Astrocyte (in vitro differentiated cells and primary cell): ENCODE measurements at places on chromosomes 5 and 9.

DNA sequence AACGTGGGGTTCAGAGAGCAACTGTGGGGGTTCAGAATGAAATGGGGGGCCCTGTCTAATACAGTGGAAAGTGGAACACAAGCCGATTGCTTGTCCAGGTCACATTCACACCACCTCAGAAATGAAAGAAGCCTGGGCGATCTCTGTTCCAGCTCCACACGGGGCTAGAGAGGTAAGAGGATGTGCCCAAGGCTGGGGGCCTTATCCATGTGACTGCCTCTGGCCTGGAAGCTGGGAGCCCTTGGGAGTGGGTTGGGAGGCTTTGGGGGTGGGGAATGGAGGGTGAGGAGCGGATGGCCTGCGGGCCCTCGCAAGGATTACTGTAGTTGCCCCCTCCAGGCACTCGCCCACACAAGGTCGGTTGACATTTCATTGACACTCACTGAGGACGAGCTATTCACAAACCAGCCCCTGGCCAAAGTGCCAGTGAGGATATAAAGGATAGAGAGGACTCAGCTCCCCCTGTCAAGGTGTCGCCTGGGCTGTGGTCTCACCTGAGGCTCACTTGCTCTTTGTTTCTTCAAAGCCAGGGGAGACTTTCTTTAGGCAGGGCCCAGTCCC, 86.7 kb downstream of the LIFR start:
- H3K4me3 ChIP-seq: no peak overlapping the region
- H3K27me3 ChIP-seq: no peaks in the 10 kb centered on the region
- no peak for DNase-seq
- H3K4me1 ChIP-seq: peaks cover 34% of the 10 kb centered on the region
- H3K27ac ChIP-seq: no peak overlapping the region

DNA sequence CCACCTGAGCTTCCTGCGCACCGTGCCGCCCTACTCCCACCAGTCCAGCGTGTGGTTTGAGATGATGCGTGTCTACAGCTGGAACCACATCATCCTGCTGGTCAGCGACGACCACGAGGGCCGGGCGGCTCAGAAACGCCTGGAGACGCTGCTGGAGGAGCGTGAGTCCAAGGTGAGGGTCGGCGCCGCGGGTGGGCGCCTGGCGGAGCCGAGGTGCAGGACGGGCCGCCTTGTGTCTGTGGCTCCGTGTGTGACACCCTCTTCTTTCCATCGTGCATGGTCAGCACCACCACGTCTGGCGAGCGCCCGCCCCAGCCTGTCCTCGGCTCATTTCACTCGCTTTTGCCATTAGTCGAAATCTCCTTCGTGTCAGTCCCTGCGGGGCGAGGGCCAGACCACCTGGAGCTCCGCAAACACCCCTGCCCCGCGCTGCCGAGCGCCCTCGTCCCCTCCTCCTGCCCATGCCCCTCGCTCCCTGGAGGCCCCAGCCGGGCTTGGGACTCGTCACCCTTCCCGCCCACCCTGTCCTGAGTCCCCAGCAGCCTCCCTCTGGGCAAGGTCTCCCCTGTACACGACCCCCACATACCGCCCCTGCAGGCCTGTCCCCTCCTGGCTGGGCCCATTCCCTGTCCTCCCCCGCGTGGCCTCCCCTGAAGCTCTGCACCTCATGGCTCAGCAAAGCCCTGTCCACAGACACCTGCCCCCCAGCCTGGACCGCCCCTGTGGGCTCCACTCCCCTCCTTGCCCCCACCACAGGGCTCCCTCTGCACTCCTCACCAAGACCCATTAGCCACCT, 7.0 kb downstream of the GRIN1 start:
- H3K36me3 ChIP-seq: no peaks in the 10 kb centered on the region
- DNase-seq: no peak
- H3K27ac ChIP-seq: no peak overlapping the region
- H3K4me1 ChIP-seq: no peaks in the 10 kb centered on the region

GRCh38 chr5:7537573-7537972, 141.6 kb downstream of the ADCY2 start:
- DNase-seq: no peak
- H3K27me3 ChIP-seq: no peaks in the 10 kb centered on the region
- no peak overlapping the region for H3K4me3 ChIP-seq
- no peaks in the 10 kb centered on the region for H3K36me3 ChIP-seq
- H3K4me1 ChIP-seq: no peaks in the 10 kb centered on the region

GRCh38 chr5:143879646-143880045, 67.7 kb downstream of the HMHB1 start:
- H3K36me3 ChIP-seq: no peaks in the 10 kb centered on the region
- H3K4me3 ChIP-seq: no peak overlapping the region
- DNase-seq: peak; percentile 16

DNA sequence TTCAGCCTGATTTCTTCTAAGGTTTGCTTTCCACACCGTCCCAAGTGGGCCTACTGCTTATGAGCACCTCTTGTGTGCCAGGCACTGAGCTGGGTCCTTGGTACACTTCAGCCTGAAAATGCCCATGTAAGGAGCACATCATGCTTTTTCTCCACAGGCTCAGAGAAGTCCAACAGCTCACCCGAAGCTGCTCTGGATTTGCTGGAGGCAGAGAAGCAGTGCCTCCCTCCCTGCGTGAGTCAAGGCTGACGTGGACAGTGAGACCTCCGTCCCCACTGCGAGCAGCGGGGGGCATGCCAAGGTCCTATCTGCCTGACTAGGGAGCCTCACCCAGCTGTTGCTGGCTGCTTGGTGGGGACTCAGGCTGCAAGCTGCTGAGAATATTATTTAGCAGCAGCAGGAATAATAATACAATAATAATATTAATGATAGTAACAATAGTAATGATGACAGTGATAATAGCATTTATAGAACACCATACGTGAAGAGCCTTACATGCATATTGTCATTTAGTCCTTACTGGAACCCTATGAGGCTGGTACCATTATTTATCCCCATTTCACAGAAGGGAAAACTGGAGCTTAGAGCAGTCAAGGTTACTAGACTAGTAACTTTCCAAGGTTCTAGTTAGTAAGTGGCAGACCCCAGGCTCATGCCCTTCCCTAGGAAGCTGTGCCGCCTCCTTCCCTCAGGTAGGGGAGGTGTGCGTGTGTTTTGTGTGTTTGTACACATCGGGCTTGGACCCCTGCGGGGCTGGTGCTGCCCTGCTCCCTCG, 194.8 kb downstream of the HSPA4 start:
- no peaks in the 10 kb centered on the region for H3K36me3 ChIP-seq
- peak overlapping the region; percentile 80 for H3K27ac ChIP-seq
- peak overlapping the region; percentile 2 for H3K4me3 ChIP-seq
- no peaks in the 10 kb centered on the region for H3K27me3 ChIP-seq
- peak; percentile 51 for DNase-seq

DNA sequence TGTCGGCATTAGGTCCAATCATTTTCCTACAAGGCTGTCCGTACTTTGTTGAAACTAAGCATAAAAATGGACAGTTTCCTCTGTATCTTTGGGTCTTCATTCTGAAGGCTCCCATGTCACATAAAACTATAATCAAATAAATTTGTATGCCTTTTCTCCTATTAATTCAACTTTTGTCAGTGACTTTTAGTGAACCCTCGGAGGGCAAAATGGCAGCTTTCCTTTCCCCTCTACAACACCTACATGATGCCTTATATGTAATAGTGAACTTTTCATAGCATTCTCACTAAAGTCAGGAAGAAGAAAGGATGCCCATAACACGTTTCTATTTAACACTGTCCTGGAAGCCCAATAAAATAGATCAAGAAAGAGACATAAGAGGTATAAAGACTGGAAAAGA, 5.1 kb upstream of the AGXT2 start:
- no peak overlapping the region for H3K27ac ChIP-seq
- DNase-seq: no peak
- no peak overlapping the region for H3K4me3 ChIP-seq
- no peaks in the 10 kb centered on the region for H3K4me1 ChIP-seq
- no peaks in the 10 kb centered on the region for H3K36me3 ChIP-seq

GRCh38 chr5:31106691-31107090, 86.8 kb upstream of the CDH6 start:
- peak overlapping the region; percentile 12 for H3K4me3 ChIP-seq
- peaks cover 24% of the 10 kb centered on the region for H3K4me1 ChIP-seq
- H3K27ac ChIP-seq: peak overlapping the region; percentile 93
- peak; percentile 87 for DNase-seq
- H3K27me3 ChIP-seq: no peaks in the 10 kb centered on the region
- no peaks in the 10 kb centered on the region for H3K36me3 ChIP-seq

- peaks cover 15% of the 10 kb centered on the region for H3K4me1 ChIP-seq
- H3K27me3 ChIP-seq: no peaks in the 10 kb centered on the region
- no peak for DNase-seq
- peaks cover 21% of the 10 kb centered on the region for H3K36me3 ChIP-seq
- no peak overlapping the region for H3K27ac ChIP-seq
- no peak overlapping the region for H3K4me3 ChIP-seq
Observed at GRCh38 chr9:127530206-127530941, 79.1 kb downstream of the LRSAM1 start.

DNA sequence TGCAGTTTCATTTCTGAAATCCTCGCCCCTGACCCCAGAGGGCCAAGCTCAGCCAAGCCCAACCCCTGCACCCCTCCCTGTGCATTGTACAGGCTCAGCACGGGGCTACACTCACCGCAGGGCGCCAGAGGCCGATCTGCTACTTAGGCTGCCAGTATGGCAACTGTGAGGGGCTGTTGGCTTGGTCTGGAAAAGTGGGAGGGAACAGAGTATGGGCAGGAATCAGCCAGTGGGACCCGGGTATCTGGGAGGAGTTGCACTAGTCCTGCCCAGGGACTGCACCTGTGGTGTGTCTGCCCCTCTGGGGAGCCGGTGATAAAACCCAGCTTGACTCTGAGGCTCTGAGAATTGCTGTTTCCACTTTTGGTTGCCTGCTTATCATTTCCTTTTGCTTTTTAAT, 167.4 kb upstream of the KIF2A start:
- DNase-seq: no peak
- no peaks in the 10 kb centered on the region for H3K36me3 ChIP-seq
- no peak overlapping the region for H3K4me3 ChIP-seq
- no peak overlapping the region for H3K27ac ChIP-seq
- peaks cover 2% of the 10 kb centered on the region for H3K27me3 ChIP-seq

DNA sequence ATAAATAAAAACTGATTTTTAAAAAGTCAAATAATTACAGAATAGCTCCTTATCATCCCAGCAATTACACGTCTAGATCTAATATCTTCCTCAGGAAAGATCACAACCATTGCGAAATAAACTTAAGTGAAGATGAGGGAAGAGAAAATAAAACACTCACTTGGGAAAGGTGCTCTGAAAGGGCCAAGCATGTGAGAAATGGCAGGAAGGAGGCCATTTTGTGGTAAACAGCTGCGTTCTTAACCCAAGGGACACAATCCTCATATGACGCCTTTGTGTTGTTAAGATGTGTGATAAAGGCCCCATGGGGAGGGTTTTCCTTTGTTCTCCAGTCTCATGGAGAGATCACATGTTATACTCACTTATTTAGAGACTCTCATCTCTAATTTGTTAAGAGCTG, 32.5 kb downstream of the JAKMIP2 start:
- H3K27ac ChIP-seq: no peak overlapping the region
- H3K4me3 ChIP-seq: no peak overlapping the region
- H3K36me3 ChIP-seq: no peaks in the 10 kb centered on the region
- no peaks in the 10 kb centered on the region for H3K4me1 ChIP-seq
- H3K27me3 ChIP-seq: no peaks in the 10 kb centered on the region
- no peak for DNase-seq

DNA sequence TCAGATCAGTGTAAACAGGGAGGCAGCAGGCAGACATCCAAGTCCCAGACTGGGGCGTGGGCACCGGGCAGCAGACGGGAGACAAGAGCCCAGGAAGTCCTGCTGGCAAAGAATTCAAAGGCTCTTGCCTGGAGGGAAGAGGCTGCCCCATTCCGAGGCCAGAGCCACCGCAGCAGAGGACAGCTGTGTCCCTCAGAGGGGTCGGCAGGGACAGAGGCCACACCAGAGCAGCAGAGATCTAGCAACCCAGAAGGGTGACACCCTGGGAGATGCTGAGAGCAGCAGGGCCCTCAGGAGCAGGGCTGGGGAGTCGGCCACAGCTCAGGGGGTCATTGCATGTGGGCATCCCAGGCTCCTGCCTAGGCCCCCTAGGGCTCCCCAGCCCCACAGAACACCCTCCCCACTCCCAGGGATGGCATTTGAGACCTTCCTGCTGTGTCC, 29.1 kb downstream of the ADAMTS2 start:
- no peak for DNase-seq
- no peaks in the 10 kb centered on the region for H3K27me3 ChIP-seq
- H3K27ac ChIP-seq: no peak overlapping the region

DNA sequence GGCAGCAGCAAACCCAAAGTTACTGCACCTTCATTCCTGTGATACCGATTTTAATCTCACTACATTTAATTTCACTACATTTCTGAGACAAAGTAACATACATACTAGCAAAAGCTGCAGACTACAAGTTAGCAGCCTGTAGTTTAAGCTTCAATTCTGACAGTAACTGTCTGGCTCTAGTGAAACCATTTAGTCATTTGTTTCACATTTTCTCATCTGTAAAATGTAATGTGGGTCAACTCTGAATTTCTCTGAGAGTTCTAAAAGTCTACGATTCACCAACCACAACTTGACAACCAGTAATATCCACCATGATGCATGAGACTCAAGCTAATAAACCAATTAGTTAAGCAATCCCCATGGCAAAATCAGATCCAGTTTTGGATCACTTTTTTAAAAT, 408.9 kb downstream of the PDE4D start:
- DNase-seq: no peak
- H3K4me3 ChIP-seq: no peak overlapping the region
- peaks cover 13% of the 10 kb centered on the region for H3K4me1 ChIP-seq
- no peaks in the 10 kb centered on the region for H3K36me3 ChIP-seq

GRCh38 chr9:126373241-126373640, 46.6 kb downstream of the MVB12B start:
- H3K27me3 ChIP-seq: no peaks in the 10 kb centered on the region
- H3K27ac ChIP-seq: peak overlapping the region; percentile 51
- no peak overlapping the region for H3K4me3 ChIP-seq
- no peaks in the 10 kb centered on the region for H3K36me3 ChIP-seq
- peak; percentile 80 for DNase-seq

- no peaks in the 10 kb centered on the region for H3K27me3 ChIP-seq
- peak overlapping the region; percentile 95 for H3K27ac ChIP-seq
- no peak for DNase-seq
Observed at GRCh38 chr9:136481558-136481957, 1.3 kb downstream of the SEC16A start.

GRCh38 chr9:130633336-130634190, 30.8 kb upstream of the PRDM12 start:
- no peak overlapping the region for H3K27ac ChIP-seq
- peaks cover 18% of the 10 kb centered on the region for H3K36me3 ChIP-seq
- no peak for DNase-seq

DNA sequence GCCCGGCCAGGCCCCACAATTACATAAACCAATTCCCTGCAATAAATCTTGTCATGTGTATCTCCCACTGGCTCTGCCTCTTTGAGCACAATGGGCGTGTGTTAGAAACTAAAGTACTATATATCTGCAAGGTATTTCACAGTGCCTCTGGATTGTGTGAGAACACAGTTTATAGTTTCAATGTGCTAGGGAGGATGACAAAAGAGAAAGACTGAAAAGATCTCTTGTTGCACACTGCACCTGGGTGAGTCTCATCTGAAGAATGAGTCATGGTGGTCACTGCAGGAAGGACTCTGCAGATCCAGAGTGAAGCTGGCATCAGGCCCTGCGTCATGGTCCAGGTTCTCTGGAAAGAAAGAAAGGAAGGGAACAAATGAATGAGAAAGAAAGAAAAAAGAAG, 20.7 kb upstream of the CTSV start:
- no peak overlapping the region for H3K4me3 ChIP-seq
- H3K27ac ChIP-seq: no peak overlapping the region
- H3K27me3 ChIP-seq: no peaks in the 10 kb centered on the region
- no peaks in the 10 kb centered on the region for H3K36me3 ChIP-seq
